ENCODE measurements at places on chromosomes 3 and 15.

DNA sequence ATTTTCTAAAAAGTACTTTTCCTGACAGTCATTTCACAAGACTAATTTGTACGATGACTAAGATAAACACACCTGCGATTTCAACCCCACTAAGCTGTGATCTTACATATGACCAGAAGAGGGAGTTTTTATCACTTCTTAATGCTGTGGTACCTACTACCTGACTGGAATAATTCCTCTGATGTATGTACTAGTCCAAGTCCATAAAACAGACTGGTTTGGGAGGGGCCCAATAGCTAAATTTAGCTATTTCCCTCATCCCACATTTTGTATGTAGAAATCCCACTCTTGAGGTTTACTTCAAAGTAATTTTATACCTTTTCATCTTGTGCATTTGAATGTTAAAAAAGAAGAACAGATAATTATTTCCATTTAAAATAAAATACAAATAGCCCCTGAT, 49.7 kb upstream of the SCAANT1 start:
- DNase-seq: peak; percentile 53

- no peak for DNase-seq
These were observed 1.4 kb upstream of the IGDCC4 start for GRCh38 chr15:65423976-65424679.

DNA sequence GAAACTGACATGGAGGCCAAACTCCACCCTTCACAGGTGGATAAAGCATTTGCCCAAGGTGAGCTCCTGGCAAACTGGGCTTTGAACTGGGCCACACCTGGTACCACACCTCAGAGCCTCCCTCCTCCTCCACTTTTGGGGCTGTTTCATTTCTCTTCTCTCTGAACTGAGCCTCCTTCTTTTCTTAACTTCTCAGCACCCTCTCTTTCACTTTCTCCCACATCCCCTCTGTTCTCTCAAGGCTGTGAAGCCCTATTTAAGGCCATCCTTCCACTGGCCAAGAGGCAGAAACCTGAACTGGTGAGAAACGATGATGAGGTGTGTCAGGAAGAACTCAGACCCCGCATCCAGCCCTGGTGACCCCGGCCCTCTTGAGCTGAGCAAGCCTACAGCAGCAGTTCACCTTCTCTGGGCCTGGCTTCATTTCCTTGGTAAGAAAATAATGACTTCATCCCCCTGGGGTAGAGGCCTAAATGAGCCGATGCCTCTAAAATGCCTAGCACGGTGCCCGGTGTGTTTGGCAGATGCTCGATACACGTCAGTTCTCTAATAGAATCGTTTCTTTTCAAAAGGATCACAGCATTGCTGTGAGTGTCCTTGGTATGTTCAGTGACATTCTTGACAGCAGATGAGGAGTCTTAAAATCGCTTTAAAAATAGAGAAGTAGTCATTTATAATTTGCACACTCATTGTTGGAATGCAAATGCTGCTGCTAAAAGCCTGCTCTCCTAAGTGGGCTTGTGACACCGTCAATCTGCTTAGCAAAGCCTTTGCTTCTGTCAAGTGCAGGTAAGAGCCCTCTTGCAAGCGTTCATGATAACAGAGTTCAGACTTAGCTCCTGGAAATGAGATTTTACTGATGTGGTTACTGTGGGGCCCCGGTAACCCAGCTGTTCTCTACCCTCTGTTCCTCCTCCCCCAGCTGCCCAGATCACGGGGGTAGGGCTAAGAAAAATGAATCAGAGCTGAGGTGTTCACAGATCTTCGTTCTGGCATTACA, 97.7 kb upstream of the ATP2B2 start:
- DNase-seq: no peak

DNA sequence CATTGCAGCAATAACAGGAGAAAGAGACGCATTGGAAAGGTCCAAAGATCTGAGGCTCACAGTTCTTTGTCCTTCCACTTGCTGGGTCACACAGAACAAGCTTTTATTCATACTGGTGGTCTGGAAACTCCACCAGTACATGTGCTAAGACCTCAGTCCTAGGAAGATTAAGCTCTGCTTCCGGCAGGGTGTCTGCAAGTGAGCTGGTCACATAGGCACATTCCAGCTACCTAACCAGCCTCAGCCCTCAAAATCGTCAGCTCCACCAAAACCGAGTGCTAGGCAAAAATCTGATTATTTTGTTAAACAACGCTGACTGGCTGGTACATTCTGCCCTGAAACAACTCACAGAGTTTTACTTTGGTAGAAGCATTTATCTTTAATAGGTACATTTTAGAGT, 2.2 kb downstream of the ZBED2 start:
- no peak for DNase-seq

- no peak for DNase-seq
These were observed 55.7 kb downstream of the RUBCN start for GRCh38 chr3:197680955-197681521.

- DNase-seq: no peak
These were observed 164.1 kb upstream of the STRIT1 start for GRCh38 chr3:155457591-155457990.

- no peak for DNase-seq
These were observed 12.5 kb downstream of the GASK1A start for GRCh38 chr3:42991341-42992315.

- no peak for DNase-seq
These were observed 100.2 kb upstream of the FAM3D start for GRCh38 chr3:58766587-58767282.

- no peak for DNase-seq
These were observed 29.0 kb downstream of the MFN1 start for GRCh38 chr3:179376474-179376873.

All from ACHN (cell line).